ENCODE measurements at places on chromosomes 5 and 9.

DNA sequence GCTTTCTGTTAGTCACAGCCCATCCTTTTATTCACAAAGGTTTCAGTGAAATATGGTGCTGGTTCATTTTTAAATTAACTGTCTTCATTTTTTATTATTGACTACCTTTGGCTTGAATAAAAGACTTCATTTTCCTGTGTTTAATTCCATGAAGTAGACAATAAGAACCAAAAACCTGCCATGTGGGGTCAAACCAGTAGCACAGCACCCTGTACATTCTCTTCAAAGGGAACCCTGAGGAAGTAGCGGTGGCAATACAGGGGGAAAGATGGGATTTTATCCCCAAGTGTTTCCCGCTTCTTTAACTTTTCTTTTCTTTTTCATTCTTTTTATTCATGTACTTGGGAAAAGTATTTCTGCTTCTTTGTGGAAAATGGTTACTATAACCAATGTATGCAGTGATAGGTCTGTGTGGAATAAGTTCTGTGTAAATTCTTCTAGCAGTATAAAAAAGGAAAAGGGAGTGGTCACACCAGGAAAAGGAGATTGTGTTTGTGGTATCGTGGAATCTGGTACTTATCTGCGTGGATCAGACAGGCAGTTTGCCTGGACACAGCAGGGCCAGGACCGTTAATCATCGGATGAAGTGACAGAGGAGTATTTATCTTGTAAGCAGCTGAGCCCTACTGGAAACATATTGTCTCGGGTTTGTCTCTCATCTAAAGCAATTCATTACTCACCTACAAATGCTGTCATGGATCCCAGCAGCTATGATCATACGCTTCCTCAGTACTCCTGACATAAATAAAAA, 94.2 kb downstream of the PPIC start:
- no peak for DNase-seq

DNA sequence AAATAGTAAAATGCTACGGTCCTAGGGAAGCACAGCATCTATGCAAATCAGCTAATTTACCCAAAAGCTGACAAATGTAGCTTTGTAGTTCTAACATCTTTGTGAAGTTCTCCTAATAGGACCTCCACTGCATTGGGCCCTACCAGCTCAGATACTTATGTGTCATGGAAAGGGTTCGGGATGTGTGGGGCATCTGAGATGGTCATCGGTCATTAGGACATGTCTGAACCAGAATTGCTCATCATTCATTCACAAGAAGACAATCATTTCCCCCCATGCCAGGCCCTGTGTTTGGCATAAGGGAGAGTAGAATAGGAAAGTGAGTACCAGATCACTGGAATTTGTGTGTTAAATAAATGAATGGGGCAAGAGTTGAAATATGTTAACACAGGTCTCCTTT, 35.7 kb downstream of the PWWP2A start:
- no peak for DNase-seq

DNA sequence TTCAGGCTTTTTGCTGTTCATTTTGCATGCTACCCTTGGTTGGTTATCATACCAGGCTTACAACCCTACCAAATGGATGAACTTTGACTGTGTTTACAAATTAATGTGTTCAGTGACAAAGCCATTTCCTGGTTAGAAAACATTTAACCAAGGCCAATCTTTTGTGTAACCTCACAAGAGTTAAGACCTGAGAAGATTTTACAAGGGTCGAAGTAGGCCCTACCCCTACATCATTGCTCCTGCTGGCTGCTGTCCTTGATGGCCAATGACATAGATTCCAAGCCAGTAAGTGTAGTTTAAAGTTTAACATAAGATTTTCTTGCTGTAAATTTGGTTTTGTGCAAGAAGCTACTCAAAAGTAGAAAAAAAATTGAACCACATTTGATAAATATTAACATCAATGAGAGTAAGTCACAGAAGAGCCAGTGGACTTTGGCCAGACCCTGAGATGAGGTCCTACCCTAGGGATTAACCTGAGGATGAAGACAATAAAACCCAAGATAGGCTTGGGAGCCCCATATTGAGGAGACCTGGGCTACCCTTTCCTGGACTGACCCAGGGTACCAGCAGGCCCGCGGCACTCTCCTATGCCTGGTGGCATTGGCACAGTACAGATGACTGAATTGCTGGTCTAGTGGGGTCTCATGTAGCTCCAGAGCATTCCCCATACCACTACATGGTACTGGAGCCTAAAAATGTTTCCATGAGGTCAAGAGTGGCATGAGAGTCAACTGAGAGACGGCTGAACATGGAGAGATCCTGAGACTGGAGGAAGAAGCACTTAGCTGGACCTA, 8.3 kb downstream of the C1QTNF3 start:
- DNase-seq, result no peak

DNA sequence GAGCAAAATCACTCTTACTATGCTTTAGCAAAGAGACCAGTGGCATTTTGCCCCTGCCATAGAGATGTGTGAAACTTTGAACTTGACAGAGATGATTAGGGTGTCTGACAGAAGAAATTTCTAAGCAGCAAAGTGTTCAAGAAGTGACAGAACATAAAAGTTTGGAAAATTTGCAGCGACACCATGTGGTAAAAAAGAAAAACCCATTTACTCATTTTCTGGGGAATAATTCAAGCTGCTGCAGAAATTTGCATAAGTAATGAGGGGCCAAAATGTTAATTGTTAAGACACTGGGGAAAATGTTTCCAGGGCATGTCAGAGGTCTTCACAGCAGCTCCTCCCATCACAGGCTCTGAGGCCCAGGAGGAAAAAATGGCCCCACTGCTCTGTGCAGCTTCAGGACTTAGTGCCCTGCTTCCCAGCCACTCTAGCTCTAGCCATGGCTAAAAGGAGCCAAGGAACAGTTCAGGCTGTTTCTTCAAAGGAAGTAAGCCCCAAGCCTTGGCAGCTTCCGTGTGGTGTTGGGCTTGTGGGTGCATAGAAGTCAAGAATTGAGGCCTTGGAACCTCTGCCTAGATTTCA, 6.1 kb upstream of the AP3B1 start:
- no peak for DNase-seq

DNA sequence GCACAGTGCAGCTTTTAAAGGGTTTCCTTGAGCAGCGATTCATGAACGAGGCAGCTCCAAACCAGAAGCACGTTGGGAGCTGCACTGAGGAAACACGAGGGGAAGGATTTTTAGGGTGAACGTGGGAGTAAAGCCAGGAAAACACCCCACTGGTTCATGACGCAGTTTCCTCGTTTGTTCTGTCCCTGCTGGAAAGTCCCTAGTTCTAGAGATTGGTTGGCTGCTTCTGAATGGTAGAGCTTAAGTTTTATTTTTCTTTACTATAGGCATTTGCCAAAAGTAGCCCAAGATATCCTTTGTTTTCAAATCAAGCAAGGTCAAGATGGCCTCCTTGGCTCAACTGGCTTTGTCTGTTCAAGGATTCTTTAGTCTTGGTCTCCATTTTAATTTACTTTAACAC, 116.5 kb upstream of the CACNA1B start:
- no peak for DNase-seq

DNA sequence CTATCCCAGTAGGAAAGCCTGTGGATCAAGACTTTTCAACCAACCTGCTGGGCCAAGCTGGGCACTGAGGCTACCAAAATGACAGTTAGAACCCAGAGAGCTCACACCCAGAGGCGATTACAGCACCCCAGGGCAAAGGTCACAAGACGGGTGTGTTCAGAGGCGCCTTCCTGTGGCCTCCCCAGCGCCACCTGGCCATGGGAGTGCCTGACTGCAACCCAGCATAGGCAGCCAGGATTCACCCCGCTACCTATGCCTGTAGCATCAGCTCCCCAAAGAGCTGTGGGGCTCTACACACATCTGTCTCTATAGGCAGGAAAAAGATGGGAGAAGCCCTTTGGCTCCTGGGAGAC, 33.5 kb downstream of the PDGFRB start:
- no peak for DNase-seq
